Activated T-cell treated with anti-CD3 and anti-CD28 coated beads for 48 hours (primary cell): ENCODE measurements at places on chromosomes 1 and 21.

- no peak for DNase-seq
Observed at GRCh38 chr1:160238408-160238807, 23.9 kb downstream of the DCAF8 start.

- no peak for DNase-seq
Observed at GRCh38 chr21:36754241-36754898, 55.5 kb downstream of the SIM2 start.

- no peak for DNase-seq
Observed at GRCh38 chr1:207951652-207952051, 40.7 kb upstream of the CD34 start.

GRCh38 chr1:24409535-24409934 lies 4.0 kb downstream of the STPG1 start:
- DNase-seq: no peak
